ENCODE measurements at places on chromosomes 11 and 22.

DNA sequence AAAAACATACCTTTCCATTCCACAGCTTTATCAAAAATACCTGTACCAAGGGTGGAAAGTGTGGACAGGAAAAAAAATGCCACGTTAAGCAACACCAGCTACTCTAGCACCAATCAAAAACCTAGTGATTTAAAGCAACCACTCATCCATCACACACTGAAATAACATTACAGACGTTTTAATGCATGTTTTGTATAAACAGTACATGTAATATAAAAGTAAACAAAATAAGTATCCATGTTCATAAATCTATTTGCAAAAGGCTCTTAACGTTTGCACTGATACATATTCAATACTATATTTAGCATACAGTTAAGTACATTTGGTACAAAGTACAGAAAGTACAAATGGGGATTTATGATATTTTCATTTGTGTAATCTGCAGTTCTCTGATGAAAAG lies 38.7 kb downstream of the CHKA start:
- DNase-seq, result no peak

DNA sequence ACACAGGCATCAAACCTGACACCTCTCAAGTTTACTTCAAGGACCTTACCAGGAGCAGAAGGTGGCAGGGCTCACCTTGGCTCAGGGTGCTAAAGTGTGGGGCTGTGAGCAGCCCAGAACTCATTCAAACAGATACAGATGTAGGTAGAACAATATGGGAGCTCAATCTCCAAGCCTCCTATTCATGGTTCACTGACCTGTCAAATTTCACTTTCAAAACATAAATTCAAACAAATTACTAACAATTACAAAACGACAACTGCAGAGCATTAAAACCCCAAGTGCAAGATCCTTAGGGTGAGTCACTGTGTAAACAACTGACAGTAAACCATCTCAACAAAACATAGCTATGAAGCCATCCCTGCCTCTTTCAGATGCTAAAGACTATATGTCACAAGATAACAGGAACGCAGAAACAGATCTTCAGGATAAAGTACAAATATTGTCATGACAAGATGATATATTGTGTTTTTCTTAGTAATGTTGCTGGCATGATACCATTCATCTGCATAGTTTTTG lies 303.5 kb upstream of the ANO3 start:
- no peak for DNase-seq

GRCh38 chr11:132777067-132777975 lies 755.0 kb downstream of the OPCML start:
- no peak for DNase-seq

GRCh38 chr11:36090356-36091109 lies 146.7 kb downstream of the LDLRAD3 start:
- no peak for DNase-seq

GRCh38 chr11:95891423-95892170 lies 32.3 kb downstream of the MTMR2 start:
- no peak for DNase-seq

DNA sequence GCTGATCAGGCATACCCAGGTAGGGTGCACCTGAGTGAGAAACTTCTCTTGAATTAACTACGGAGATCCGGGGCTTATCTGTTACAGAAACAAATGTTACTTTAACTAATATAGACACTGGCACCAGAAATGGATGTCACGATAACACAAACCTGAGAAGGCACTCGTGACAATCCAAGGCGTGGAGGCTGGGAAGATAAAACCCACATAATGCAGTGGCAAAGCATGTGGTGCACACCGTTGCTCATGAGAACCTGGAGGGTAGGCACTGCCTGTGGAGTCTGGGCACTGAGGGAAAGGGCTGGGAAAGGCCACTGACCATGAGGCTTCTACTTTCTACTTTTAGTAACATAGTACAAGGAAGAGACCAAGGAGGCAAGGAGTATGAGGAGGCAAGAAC lies 22.6 kb downstream of the SLC22A12 start:
- no peak for DNase-seq

DNA sequence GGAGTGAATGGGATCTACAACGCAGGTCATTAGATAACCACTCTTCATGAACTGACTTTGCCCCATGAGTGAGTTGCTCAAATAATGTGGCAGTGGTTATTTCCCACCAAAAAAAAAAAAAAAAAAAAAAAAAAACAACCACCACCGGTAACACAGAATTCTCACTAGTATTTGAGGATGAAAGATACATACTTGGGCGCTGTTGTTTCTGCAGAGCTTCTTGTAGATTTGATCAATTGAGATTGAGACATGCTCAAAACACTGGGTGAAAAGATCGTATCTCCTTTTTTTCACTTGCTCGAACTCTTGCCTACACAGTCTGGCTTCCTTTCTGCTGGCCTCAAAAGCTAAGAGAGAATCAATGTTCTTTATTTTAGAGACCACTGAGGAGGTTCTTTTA lies 44.1 kb downstream of the FAM118A start:
- DNase-seq, result no peak

- no peak for DNase-seq
Measured at GRCh38 chr11:61049859-61050258, 52.4 kb upstream of the CD5 start.

GRCh38 chr11:132632641-132633124 lies 899.6 kb downstream of the OPCML start:
- DNase-seq, result no peak

DNA sequence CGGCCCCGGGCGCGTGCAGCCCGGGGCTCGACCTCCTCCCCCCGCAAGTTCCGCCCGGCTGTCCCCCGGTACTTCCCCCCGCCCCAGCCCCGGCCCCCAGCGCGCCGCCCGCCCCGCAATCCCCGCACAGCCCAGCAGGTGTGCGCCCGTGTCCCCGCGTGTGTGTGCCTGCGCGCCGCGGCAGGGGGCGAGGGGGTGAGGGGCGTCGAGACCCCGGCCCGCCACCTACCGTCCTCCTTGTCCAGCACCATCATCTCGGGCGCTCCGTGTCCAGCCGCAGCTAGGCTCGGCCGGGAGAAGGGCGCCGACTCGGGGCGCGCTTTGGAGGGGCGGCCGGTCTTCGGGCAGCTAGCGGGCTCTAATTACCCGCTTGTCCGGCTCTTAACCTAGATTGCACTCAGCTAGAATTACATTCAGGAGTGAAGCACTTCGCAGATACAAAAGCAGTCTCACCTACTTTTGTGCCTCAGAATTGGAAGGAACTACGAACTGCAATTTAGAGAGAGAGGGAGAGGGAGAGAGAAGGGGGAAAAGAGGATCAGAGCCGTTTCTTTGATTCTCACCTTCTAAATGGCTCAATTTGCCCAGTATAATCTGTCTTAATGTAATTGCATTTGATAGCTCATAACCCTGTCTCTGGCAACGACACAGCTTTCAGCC lies 439 bp downstream of the LMO1 start:
- DNase-seq, result no peak

DNA sequence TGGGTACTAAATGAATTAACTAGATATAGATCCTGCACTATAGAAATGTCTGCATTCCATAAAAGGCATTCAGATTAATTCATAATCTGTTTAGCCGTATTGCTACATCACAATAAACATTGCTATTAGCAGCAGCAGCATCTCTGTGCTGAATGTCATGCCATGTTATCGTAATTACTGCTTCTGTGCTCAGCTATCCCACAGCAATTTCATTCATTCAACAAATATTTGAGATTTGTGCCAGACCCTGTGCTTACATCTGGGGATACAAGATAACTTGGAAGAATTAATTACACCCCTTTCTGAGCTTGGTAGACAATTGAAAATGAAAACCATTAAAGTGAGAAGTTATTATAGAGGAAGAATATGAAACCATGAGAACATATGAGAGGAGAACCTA lies 185.8 kb upstream of the C11orf87 start:
- no peak for DNase-seq

- no peak for DNase-seq
Measured at GRCh38 chr11:2074266-2074825, 64.8 kb downstream of the IGF2 start.

DNA sequence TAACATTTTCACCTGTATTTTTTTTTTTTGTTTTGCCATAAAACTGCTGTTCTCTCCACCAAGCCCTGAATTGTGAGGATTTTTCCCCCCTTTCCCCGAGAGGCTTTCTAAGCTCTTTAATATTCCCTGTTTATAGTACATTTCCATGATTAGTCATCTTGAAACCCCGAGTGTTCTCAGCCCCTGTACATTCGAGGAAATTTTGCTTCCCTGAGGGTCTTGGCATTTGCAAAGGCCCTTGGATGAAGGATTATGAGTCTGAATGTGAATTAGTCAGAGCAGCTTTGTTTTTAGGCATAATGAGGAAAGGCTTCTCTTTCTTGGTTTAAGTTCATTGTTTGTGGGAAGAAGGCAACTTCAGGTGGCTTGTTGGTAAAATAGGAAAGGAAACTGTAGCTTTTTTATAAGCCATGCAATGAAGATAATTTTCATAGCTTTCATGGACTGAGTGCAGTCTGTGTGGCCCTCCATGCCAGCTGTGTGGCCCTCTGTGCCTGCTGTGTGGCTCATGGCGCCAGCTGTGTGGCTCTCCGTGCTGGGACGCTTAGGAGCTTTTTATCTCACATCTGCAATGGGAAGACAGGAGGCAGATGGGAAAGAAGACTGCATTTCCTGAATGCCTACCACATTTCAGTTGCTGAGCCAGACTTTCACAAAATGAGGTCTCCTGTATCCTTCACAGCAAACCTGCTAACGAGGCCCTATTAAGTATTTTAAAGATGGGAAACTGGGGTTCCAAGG lies 129.0 kb downstream of the TEAD1 start:
- DNase-seq, result no peak

DNA sequence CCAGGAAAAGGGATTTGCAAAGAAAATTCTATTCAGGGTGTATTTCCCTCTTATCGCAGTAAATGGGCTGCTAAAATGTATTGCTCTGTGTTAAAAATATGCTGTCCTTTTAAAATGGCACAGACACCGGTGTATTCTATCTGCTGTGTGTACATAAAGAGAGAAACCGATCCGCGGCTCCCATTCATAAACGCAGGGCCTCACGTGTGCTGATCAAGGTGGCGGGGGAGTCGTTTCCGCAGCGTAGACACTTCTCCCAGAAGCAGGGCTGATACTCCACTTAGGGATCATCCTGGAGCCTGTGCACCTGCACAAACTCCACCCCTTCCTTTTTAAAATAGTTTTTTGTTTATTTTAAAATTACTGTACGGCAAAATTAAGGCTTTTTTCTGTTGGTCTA lies 26.1 kb upstream of the IGSF9B start:
- no peak for DNase-seq

DNA sequence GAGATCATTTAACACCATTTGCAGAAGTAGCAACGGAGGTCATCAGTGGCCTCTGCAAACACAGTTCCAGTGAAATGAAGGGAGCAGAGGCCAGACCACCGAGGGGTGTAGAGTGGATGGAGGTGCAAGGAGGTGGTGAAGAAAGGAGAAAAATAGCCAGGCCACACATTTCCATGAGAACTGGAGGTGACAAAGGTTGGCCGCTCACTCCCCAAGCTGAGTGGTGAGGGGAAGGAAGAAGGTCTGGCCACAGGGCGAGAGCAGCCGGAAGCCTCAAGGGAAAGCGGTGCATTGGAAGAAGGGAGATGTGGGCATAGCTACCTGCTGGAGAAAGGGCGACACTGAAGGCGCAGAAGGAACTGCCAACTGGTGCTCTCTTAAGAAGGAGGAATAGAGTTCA lies 20.1 kb upstream of the TMPRSS4 start:
- no peak for DNase-seq

DNA sequence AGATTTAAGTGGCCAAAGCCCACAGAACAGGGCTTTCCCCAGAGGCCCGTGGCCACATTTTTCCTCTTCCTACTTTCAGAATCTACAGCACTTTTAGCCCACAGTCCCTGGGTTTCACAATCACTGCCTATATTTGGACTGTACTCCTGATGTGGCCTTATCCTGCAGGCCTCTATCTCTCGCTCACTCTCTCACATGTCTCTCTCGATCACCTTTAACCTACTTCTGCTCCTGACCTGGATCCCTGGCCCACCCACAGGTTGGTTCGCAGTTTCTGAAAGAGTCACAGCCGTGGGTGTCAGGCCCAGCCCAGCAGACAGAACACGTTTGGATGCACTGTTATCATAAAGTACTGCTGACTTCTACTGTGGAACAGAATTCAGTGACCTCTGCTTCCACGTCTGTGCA lies 55.5 kb downstream of the LARGE1 start:
- DNase-seq, result no peak

DNA sequence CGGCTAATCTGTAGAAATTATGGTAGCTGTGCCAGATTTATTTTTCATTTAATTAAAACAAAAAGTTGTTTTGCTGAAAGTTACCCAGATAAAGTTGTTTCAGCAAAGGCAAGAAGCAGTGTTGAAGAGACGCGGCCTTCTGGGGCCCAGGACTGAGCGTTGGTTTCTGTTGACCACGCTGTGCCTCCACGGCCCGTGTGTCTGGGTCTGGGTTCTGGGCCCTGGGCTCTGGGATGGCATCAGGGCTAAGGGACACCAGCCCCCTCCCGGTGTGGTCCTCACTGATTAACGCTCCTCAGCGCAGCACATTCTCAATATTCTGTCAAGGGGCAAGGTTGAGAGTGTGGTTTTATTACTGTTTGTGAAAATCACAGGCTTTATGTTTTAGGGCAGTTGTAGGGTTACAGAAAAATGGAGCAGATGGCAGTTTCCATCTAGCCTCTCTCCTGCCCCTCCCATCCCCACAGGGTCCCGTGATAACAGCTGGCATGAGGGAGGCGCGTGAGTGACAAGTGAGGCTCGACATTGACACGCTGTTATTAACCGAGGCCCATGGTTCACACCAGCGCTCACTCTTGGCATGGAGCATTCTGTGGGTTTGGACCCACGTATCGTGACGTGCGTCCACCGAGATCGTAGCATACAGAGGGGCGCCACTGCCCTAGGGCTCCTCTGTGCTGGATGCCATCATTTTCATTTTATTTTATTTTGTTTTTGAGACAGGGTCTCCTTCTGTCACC lies 1231.4 kb downstream of the BRD1 start:
- DNase-seq, result no peak

GRCh38 chr11:65362320-65362931 lies 7.9 kb downstream of the TIGD3 start:
- no peak for DNase-seq

DNA sequence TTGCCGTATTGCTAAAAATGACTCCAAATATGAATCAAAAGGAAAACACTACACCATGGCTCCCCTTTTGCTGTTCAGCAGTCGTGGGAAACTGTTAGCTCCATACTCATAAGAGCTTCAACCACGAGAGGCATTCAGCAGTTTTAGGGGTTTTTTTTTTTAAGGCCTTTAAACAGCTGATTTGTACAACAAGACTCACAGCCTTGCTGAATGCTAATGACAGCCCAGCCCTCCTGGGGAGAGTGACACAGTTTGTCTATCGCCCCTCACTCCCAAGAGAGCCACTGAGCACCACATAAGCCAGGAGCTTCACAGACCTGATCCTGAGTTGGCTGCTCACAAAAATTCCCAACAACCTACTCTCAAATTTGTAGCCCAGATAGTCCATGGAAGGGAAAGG lies 32.4 kb downstream of the GALNT18 start:
- no peak for DNase-seq

- no peak for DNase-seq
Measured at GRCh38 chr11:116646191-116646590, 126.6 kb downstream of the BUD13 start.
